ENCODE measurements at places on chromosomes 5 and 9.

- no peak for DNase-seq
These were observed 97.0 kb upstream of the TARS1 start for GRCh38 chr5:33343676-33344327.

DNA sequence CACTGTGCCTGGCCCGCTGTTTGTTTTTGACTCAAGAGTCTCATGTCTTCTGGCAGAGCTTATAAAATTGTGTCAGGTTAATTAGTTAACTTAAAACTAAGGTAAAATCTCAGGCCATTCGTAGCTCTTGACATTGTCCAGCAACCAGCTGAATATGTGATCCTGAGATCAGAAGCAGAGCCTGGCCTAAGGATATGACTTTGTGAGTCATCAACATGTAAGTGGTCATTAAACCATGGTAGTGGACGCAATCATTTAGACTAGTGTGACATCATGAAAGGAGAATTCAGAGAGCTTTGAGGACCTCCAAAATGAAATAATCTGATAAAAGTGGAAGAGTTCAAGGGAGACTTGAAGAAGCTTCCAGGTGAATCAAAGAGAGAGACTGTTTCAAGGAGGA, 23.3 kb downstream of the SPZ1 start:
- no peak for DNase-seq

- no peak for DNase-seq
These were observed 98.9 kb upstream of the ICE1 start for GRCh38 chr5:5323551-5323950.

GRCh38 chr5:58150926-58151325, 309.0 kb downstream of the PLK2 start:
- DNase-seq = no peak

- DNase-seq = no peak
These were observed 12.2 kb downstream of the EGFL7 start for GRCh38 chr9:136674786-136675349.

DNA sequence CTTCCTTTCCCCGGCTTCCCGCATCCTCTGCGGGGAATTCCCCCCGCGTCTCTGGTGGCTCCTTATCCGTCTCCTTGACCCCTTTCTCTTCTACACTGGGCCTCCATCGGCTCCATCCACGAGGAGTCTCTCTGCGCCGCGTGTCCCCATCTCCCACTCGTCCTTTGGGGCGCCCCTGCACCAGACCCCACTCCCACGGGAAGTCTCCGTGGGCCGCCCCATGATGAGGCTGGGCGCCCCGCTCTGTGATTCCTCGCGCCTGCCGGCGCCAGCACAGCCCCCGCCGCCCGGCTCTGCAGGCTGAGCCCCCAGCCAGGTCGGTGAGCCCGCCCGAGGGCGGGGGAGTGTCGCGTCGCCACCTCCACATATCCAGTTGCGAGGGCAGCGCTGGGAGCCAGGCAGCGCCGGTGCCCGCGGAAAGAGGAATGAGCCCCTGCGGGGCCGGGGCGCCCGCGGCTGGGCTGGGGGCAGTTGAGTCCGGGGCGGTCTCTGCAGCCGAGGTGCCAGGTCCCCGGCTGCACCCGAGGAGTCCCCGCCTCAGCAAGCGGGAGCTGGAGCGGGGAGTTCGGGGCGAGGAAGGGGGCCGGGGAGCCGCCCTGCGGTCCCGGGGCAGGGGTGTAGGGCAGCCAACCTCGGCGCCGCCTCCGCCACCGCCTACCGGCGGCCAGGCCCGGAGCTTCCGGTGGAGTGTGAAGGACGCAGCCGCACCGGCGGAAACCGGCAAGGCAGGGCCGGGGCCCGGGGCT, 2.1 kb upstream of the TRAF1 start:
- no peak for DNase-seq

DNA sequence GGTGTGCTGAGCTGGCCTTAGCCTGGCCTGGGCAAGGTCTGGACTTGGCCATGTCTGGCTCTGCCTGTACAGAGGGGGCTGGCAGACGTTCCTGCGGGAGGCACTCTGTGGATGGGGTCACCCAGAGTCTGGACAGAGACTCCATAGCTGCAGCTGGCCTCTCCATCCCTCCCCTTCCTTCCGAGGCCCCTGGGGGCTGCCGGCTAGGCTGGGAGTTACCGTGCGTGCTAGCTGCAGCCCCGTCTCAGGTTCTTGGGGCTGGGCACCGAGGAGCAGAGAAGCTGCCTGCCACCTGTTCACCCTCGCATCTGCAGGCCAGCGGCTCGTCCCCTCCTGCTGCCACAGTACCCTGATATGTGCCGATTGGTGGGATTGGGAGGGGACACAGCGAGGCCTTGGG, 63.4 kb downstream of the RXRA start:
- DNase-seq = no peak

GRCh38 chr5:134833340-134834032, 12.3 kb upstream of the C5orf24 start:
- no peak for DNase-seq

DNA sequence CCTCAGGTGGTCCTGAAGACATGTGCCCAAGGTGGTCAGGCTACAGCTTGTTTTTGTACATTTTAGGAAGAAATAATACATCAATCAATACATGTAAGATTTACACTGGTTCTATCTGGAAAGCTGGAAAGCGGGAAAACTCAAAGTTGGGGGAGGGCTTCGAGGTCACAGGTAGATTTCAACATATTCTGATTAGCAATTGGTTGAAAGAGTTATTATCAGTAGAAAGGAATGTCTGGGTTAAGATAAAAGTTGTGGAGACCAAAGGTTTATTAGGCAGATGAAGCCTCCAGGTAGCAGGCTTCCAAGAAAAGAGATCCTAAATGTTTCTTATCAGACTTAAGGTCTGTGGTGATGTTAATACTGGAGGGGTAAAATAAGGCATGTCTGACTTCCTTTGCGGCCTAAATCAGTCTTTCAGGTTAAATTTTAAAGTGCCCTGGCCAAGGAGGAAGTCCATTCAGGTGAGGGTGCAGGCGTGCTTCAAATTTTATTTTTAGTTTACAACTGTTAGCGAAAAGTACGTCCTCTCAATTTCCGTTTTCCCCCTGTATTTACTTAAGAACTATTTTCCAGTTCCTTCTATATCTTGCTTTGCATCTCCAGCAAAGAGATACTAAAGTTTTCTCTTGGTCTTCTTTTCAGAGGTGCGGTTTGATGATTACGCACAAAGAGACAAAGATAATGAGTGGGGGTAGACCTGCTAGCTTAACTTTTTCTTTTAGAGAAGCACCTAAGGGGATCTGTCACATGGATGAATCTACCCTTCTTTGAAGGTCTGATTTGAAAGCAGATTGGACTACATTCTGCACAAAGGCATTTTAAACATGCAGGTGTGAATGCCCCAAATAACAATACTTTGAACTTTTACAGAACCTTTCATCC, 578.6 kb downstream of the RAB3C start:
- no peak for DNase-seq

DNA sequence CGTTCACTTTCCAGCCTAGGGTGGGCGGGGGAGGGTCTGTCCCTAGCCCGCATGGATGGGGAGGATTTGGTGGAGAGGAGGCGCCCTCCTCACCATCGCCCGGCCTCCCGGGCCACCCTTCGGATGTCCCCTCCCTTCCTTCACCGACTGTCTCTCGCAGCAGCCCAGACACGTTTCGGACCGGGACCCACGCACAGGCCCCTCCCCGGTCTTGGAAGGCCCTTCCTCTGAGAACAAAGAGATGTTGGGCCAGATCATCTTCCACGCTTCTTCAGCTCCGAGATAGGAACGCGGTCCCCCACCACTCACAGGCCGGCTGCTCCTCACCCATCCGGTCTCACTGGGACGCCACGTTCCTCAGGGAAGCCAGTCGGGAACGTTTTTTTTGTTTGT, 640 bp upstream of the DPM2 start:
- no peak for DNase-seq

- DNase-seq = no peak
These were observed 57.0 kb upstream of the BOD1 start for GRCh38 chr5:173673295-173674101.

DNA sequence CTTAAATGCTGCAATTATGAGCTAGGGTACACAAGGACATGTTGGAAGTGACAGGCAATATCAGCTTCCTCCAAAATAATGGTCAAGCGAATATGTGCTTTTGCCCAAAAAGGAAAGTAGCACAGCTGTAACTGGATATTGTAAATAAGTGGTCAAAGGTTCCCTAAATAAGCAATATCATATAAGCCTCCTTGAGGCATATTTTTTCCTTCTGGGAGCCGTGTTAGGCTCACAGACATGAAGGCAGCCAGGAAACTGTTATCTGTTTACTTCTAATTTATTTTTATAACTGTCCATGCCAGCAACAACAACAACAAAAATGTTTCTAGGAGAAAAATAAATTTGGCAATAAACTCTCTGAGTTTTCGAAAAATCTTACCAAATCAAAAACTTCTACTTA, 648.3 kb downstream of the PDE4D start:
- DNase-seq = no peak

- no peak for DNase-seq
These were observed 417.7 kb downstream of the GADD45G start for GRCh38 chr9:90022474-90022873.

GRCh38 chr5:174527916-174528540, 196.4 kb upstream of the MSX2 start:
- no peak for DNase-seq

DNA sequence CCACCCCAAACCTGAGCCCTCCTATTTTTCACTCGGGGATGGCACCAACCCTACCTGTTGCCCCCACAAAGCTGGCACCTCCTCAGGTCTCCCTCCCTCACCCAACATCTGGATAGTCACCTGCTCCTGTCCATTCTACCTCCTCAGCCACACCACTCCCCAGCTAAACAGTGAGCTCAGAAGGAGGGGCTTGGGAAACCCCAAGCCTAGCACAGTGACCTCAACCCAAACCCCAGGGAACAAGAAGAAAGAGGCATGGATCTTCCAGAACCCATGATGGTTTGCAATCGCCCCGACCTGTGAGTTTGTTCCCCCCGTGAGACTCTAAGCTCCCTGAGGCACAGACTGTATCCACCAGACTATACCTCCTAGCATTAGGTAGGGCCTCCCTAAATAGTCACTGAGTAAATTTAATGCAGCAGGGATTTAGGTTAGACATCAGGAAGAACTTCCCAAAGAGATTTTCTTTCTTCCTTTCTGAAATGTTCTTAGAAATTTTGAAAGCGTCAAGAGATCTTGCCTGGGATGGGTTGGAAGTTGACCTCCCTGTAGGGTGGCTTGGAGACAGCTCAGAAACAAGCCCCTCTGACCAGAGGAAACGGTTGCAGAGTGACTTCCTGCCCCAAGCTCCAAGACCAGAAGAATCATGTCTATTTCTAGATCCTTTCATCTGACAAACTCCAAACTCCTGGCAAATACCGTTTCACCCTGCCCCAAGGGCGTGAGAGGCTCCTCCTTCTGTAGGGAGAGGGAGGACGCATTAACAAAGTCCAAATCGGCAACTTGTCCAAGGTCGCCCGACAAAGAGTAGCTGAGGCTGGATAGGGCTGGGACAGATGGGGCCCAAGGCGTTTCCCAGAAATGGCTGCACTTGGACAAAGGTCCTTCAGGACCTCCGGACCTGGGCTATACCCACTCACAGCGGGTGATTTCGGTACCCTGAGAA, 4.1 kb downstream of the FIBCD1 start:
- DNase-seq = no peak

GRCh38 chr5:2563046-2563445, 188.4 kb downstream of the IRX2 start:
- DNase-seq = no peak

- DNase-seq = peak; percentile 55
These were observed at the start of gene ACO1 for GRCh38 chr9:32384364-32385151. TSS of gene ACO1 (plus strand) at chr9:32384643. CDS start at chr9:32405507, 20,864 bp downstream.

- DNase-seq = no peak
These were observed 407.7 kb upstream of the GRAMD2B start for GRCh38 chr5:126015235-126016181.

DNA sequence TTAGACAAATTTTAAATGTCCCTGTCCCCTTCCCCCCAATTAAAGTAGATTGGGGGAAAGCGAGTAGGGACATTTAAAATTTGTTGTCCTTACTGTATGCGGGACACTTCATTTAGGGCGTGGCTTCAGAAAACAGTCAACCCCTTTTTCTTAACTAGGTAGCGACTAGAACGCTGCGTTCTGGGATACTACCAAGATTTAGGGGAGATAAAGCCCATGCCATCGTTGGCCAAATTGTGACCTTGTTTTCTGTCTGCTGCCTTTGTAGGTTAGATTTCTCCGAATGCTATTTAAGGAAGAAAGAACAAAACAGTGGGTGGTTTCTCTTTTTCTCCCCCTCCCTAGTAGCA, 1.2 kb downstream of the CKS2 start:
- no peak for DNase-seq

DNA sequence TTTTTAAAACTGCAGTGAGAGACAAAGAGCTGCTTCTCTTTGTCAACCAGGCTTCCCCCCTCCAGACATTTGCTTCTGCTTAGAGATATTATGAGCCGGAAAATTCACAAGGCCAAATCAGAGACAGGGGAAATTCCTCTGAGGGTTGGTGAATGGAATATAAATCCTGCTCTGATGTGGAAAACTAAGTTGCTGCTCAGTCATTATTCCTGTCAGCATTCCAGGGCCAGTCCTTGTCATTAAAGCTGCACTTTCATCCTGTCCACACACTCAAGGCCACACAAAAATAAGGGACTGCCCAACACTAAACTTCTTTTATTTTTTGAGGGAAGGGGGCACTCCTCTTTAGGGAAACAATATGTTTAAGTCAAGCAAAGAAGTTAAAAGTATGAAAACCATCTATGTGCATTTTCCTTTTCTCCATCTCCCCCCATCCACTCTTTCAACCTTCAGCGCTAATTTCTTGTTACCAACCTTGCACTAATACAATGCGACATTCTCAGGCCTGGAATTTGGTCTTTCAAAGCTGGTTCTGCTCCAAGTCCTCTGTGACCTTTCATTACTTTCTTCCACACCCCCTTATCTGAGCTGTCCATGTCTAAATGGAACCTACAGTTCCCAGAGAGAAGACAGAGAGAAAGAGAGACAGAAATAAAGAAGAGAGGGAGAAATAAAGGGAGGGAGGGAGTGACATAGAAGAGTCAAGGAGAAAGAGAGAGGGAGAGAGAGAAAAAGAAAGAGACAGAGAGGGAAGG, 118.9 kb upstream of the S1PR3 start:
- DNase-seq = no peak

DNA sequence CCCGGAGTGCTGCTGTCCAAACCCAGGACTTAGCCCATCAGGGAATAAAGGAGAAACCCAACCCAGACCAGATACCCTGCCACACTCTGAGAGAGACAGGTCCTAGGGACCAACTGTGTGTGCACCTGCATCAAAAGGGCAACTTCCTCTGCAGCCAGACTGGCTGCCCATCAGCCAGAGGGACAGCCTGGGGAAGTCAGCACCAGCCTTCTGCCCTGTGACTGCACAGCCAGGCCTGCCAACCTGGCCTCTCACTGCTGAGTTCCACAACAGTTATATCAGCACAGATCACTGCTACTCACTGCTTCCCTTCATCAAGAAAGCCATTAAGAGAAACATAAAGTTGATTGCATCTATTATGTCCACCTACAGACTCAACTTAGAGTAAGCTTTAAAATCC, 18.0 kb downstream of the GABBR2 start:
- no peak for DNase-seq

Measured in smooth muscle cell of the brain vasculature (primary cell).